ENCODE measurements at places on chromosomes 3 and 15.

- no peak overlapping the region for H3K27ac ChIP-seq
- no peak for DNase-seq
- peaks cover 2% of the 10 kb centered on the region for H3K4me1 ChIP-seq
- no peaks in the 10 kb centered on the region for H3K36me3 ChIP-seq
- no peak overlapping the region for H3K4me3 ChIP-seq
- H3K27me3 ChIP-seq: no peaks in the 10 kb centered on the region
Measured at GRCh38 chr3:99774467-99774866, 43.2 kb upstream of the CMSS1 start.

GRCh38 chr3:46482632-46483350 lies 15.0 kb upstream of the RTP3 start:
- no peak overlapping the region for H3K4me3 ChIP-seq
- DNase-seq: no peak
- H3K4me1 ChIP-seq: peaks cover 3% of the 10 kb centered on the region
- H3K36me3 ChIP-seq: no peaks in the 10 kb centered on the region
- H3K27me3 ChIP-seq: no peaks in the 10 kb centered on the region

- H3K36me3 ChIP-seq: no peaks in the 10 kb centered on the region
- no peaks in the 10 kb centered on the region for H3K27me3 ChIP-seq
- H3K4me3 ChIP-seq: no peak overlapping the region
- no peak overlapping the region for H3K27ac ChIP-seq
Measured at GRCh38 chr3:120471643-120472042, 20.9 kb upstream of the FSTL1 start.

- no peaks in the 10 kb centered on the region for H3K27me3 ChIP-seq
- no peak overlapping the region for H3K27ac ChIP-seq
- no peak for DNase-seq
- no peak overlapping the region for H3K4me3 ChIP-seq
Measured at GRCh38 chr3:173933113-173933512, 535.6 kb downstream of the NLGN1 start.

- no peaks in the 10 kb centered on the region for H3K4me1 ChIP-seq
- no peaks in the 10 kb centered on the region for H3K36me3 ChIP-seq
- DNase-seq: no peak
- H3K27me3 ChIP-seq: no peaks in the 10 kb centered on the region
Measured at GRCh38 chr15:58040150-58040549, 25.4 kb downstream of the ALDH1A2 start.
